ENCODE measurements at places on chromosomes 2 and 18. TPM values are rescaled to one million over a fixed set of nuclear protein-coding genes. Genes with fewer than 3 reads are reported as not detected.

GRCh38 chr2:190563646-190564045 is 29.1 kb upstream of the NEMP2 start:
- no peaks in the 10 kb centered on the region for H3K36me3 ChIP-seq
- no peaks in the 10 kb centered on the region for H3K4me1 ChIP-seq
- no peak overlapping the region for H3K4me3 ChIP-seq
- no peak overlapping the region for H3K27ac ChIP-seq
- DNase-seq = no peak

DNA sequence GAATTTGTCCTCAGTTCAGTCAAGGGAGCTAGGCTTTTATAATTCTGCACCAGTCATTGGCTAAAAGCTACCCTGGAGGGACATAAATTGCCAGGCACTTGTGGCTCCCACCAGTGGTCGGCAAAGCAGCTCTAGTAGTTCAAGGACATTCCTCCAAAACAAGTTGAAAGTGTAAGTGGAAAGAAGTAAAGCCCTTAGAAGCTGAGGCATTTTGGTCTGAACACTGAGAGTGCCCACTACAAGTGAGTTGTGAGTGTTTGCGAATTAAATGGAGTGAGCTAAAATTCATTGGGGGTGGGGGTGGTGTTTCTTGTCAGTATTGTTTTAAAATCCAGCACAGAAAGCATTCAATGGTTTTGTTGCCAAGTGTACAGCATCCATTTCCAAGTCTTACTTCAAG is 879.9 kb upstream of the CDH2 start:
- H3K27me3 ChIP-seq = no peaks in the 10 kb centered on the region
- H3K4me3 ChIP-seq = no peak overlapping the region
- H3K4me1 ChIP-seq = no peaks in the 10 kb centered on the region
- H3K36me3 ChIP-seq = no peaks in the 10 kb centered on the region
- H3K27ac ChIP-seq = no peak overlapping the region

The SATB2 gene
- total RNA-seq = 5.7 TPM

The SPC25 gene
- not detected for total RNA-seq

DNA sequence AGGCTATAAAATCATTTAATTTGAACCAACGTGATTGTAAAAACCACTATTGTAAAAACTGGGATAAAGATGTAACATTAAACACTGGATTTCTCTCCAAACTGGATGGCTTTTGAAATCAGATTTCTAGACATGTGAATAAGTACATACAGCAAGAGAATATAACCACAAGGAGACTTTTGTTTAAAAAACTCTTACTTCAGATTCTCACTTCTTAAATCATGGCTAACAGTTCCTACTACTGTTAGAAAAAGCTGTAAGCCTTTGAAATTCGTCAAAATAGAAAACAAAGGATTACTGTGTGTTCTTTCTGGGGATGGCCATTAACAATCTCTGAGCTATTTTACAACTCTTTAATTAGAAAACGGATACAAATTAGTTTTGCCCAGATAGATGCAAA is 39.4 kb upstream of the SH3BP4 start:
- H3K36me3 ChIP-seq = no peaks in the 10 kb centered on the region
- H3K27me3 ChIP-seq = no peaks in the 10 kb centered on the region
- H3K27ac ChIP-seq = no peak overlapping the region
- H3K4me3 ChIP-seq = no peak overlapping the region

DNA sequence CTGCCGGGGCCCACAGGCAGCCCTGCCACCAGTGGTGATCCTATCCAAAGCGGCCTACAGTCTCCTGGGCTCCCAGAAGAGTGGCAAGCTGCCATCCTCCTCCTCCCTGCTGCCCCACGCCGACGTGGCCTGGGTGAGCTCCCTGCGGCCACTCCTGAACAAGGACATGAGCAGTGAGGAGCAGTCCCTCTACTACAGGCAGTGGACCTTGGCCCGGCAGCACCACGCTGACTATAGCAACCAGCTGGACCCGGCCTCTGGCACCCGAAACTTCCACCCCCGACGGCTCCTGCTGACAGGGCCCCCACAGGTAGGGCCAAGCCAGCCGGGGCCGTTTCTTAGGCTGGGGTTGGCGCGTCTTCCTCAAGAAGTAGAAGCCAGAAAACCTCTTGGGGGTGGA is 100.5 kb downstream of the ESCO1 start:
- H3K27ac ChIP-seq = no peak overlapping the region
- DNase-seq = no peak
- no peaks in the 10 kb centered on the region for H3K27me3 ChIP-seq

The CD8A gene
- 0.31 TPM for total RNA-seq

The NEURL3 gene
- not detected for total RNA-seq

The GPR39 gene
- total RNA-seq = 0.15 TPM

DNA sequence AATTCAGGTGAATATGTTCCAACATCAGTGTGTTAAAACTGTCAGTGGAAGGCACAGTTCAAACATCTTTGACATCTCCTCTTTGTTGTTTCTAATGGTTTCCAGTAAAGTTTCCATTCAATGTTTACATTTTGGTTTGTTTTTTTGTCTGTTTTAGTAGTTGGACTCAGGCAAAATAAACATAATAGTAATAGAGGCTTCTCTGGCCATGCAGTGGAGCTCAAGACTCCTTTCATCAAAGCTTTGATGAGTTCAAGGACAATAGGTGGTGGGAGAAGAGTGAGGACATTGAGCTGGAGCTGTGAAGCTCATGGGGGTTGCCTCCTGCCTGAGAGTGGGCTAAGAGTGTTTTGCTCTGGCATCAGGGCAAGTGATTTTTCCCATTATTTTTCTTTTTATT is 1853.7 kb upstream of the CELF4 start:
- no peak overlapping the region for H3K27ac ChIP-seq
- no peaks in the 10 kb centered on the region for H3K36me3 ChIP-seq
- H3K4me1 ChIP-seq = no peaks in the 10 kb centered on the region
- H3K4me3 ChIP-seq = no peak overlapping the region

- no peak for DNase-seq
- no peaks in the 10 kb centered on the region for H3K27me3 ChIP-seq
Observed at GRCh38 chr18:79677840-79678239, 1.8 kb upstream of the CTDP1 start.

The LIMS4 gene
- total RNA-seq = 1.0 TPM

The MREG gene
- total RNA-seq = not detected

GRCh38 chr18:51765606-51766360 is 568.3 kb upstream of the MEX3C start:
- no peaks in the 10 kb centered on the region for H3K4me1 ChIP-seq
- no peaks in the 10 kb centered on the region for H3K27me3 ChIP-seq
- H3K36me3 ChIP-seq = no peaks in the 10 kb centered on the region
- no peak overlapping the region for H3K4me3 ChIP-seq
- DNase-seq = no peak
- H3K27ac ChIP-seq = no peak overlapping the region

GRCh38 chr2:229081411-229081810 is 189.7 kb downstream of the PID1 start:
- H3K27me3 ChIP-seq = no peaks in the 10 kb centered on the region
- H3K27ac ChIP-seq = no peak overlapping the region
- H3K4me3 ChIP-seq = no peak overlapping the region
- DNase-seq = no peak
- H3K36me3 ChIP-seq = no peaks in the 10 kb centered on the region

- DNase-seq = no peak
- peaks cover 8% of the 10 kb centered on the region for H3K4me1 ChIP-seq
- no peaks in the 10 kb centered on the region for H3K36me3 ChIP-seq
- H3K27ac ChIP-seq = no peak overlapping the region
Observed at GRCh38 chr2:30626397-30626796, 179.4 kb downstream of the LCLAT1 start.

- no peaks in the 10 kb centered on the region for H3K36me3 ChIP-seq
- no peak overlapping the region for H3K4me3 ChIP-seq
- DNase-seq = no peak
- H3K4me1 ChIP-seq = peaks cover 38% of the 10 kb centered on the region
- H3K27me3 ChIP-seq = no peaks in the 10 kb centered on the region
- no peak overlapping the region for H3K27ac ChIP-seq
Observed at GRCh38 chr18:35609236-35609635, 27.7 kb downstream of the GALNT1 start.

DNA sequence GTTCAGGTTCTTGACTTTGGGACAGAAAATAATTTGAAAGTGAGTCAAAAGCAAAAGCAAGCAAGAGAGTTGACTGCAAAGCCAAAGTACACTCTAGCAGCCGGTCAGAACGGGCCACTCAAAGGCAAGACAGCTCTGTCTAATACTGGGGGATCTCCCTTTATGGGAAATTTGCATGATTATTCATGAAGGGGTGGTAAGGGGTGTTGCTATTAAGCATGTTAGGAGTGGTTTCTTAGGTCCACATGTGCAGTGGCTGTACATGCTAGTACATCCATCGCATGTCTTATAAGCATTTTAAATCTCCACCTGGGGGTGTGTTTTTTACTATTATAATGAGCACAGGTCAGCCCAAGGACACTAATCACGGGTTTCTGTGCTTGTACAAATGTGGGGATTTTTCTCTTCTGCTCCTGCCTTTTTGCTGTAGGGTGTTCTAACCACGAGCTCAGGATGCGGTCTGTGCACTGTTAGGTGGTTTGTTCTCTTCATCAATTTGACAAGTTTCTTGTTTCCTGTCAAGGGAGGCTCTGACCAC is 60.2 kb upstream of the SPP2 start:
- H3K27me3 ChIP-seq = no peaks in the 10 kb centered on the region
- no peak for DNase-seq
- no peaks in the 10 kb centered on the region for H3K36me3 ChIP-seq
- no peak overlapping the region for H3K27ac ChIP-seq
- no peak overlapping the region for H3K4me3 ChIP-seq
- no peaks in the 10 kb centered on the region for H3K4me1 ChIP-seq

- no peaks in the 10 kb centered on the region for H3K27me3 ChIP-seq
- no peaks in the 10 kb centered on the region for H3K4me1 ChIP-seq
- H3K27ac ChIP-seq = no peak overlapping the region
- H3K4me3 ChIP-seq = no peak overlapping the region
- H3K36me3 ChIP-seq = no peaks in the 10 kb centered on the region
- no peak for DNase-seq
Observed at GRCh38 chr18:29882620-29883019, 1159.9 kb downstream of the DSC3 start.

GRCh38 chr2:133247631-133248030 is 320.6 kb downstream of the NCKAP5 start:
- no peaks in the 10 kb centered on the region for H3K36me3 ChIP-seq
- H3K4me3 ChIP-seq = no peak overlapping the region
- no peak overlapping the region for H3K27ac ChIP-seq
- no peaks in the 10 kb centered on the region for H3K27me3 ChIP-seq
- H3K4me1 ChIP-seq = peaks cover 6% of the 10 kb centered on the region

The ALPP gene
- not detected for total RNA-seq

DNA sequence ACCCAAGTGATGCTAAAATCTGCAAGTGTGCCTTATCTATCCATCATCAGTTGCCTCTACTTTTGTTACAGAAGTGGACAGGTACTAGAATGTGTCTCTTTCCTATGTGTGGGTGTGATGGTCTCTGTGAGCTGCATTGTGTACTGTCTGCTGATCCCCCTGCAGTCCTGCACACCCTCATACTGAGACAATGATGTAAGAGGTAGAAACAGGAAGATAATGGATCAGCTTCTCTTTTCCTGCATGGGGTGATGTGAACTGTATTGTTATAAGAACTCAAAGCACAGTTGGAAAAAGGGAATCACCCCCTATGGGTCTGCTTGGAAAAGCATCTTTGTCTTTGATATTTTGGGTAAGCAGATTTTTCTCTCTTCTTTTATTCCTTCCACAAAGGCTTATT is 537.6 kb upstream of the CDH2 start:
- no peaks in the 10 kb centered on the region for H3K4me1 ChIP-seq
- no peaks in the 10 kb centered on the region for H3K36me3 ChIP-seq
- H3K27ac ChIP-seq = no peak overlapping the region
- no peak overlapping the region for H3K4me3 ChIP-seq

- no peak overlapping the region for H3K27ac ChIP-seq
- H3K27me3 ChIP-seq = no peaks in the 10 kb centered on the region
- no peaks in the 10 kb centered on the region for H3K36me3 ChIP-seq
- H3K4me1 ChIP-seq = no peaks in the 10 kb centered on the region
- H3K4me3 ChIP-seq = no peak overlapping the region
Observed at GRCh38 chr2:170165129-170165528, 12.8 kb upstream of the MYO3B start.

DNA sequence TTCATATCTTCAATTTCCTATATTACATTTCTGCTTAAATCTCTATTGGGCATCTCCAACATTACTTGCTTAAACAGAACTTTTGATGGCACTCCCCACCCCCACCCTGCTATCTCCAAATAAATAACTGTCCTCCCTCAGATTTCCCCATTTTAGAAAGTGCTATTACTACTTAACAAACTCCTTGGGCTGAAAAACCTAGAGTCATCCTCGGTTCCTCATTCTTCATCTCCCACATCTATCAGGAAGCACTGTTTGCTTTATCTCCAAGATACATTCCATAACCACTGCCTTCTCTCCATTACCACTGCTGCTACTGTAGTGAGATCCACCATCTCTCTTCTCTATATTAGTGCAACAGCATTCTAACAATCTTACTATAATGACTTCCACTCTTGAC is 150.4 kb upstream of the CYRIA start:
- H3K4me1 ChIP-seq = no peaks in the 10 kb centered on the region
- H3K4me3 ChIP-seq = no peak overlapping the region
- H3K27ac ChIP-seq = no peak overlapping the region
- DNase-seq = no peak

DNA sequence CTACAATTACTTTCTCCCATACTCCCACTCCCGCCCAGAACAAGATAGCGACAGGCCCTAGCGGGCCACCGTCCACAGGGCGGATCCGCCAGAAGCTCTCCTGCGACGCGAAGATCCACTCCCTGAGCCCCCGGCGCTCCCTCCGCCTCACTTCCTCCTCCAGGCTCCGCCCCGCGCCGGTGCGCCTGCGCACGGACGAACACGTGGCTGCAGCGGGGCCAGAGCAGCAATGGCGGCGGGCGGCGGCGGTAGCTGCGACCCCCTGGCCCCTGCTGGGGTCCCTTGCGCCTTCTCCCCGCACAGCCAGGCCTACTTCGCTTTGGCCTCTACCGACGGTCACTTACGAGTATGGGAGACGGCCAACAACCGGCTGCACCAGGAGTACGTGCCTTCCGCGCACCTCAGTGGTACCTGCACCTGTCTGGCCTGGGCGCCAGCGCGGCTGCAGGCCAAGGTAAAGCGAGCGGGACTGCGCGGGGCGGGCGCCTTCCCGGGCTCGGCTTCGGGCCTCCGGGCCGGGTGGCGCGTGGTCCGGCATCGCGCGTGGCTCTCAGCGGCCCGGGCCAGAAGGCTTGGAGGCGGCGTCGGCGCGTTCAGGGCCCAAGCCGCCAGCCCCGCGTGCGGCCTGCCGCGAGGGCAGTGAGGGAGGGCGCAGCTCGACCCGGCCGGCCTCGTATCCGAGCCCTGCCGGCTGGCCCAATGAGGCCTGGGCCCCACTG is at the start of gene WDR43:
WDR43 (plus strand) TSS at position 198 of the 719 bp plus-strand sequence; CDS start at position 230, 32 bp downstream.
- no peaks in the 10 kb centered on the region for H3K27me3 ChIP-seq
- DNase-seq = peak; percentile 97
- no peaks in the 10 kb centered on the region for H3K36me3 ChIP-seq
- H3K27ac ChIP-seq = peak within 1 kb of the TSS; percentile 89

- no peak for DNase-seq
- H3K4me1 ChIP-seq = peaks cover 19% of the 10 kb centered on the region
- H3K4me3 ChIP-seq = no peak overlapping the region
- H3K36me3 ChIP-seq = no peaks in the 10 kb centered on the region
Observed at GRCh38 chr2:9991829-9992273, 40.4 kb downstream of the GRHL1 start.

All from gastrocnemius medialis (tissue), 4 donors.